ENCODE measurements at places on chromosomes 3 and 15. TPM values are rescaled to one million over a fixed set of nuclear protein-coding genes. Genes with fewer than 3 reads are reported as not detected.

Gene MTHFS
- total RNA-seq: 12.0 TPM

Gene HTR3E
- not detected for total RNA-seq

Gene ALCAM
- 13.6 TPM for total RNA-seq

Gene EPHB1
- 0.65 TPM for total RNA-seq

Gene LYSMD4
- total RNA-seq: 3.6 TPM

Gene CACNA1D
- total RNA-seq: 0.26 TPM

Gene HYPK
- 8.0 TPM for total RNA-seq

Gene IL12A
- 6.9 TPM for total RNA-seq

Gene XCR1
- not detected for total RNA-seq

Gene MST1R
- 3.1 TPM for total RNA-seq

Gene CNTN3
- 0.78 TPM for total RNA-seq

Gene SERPINI2
- not detected for total RNA-seq

Gene IL17RC
- total RNA-seq: 34.1 TPM

Gene SPATA12
- not detected for total RNA-seq

Gene RAMAC
- 15.7 TPM for total RNA-seq

Gene FAM3D
- total RNA-seq: not detected

Gene NUTM1
- total RNA-seq: not detected

Gene ITIH1
- total RNA-seq: not detected

Gene TRIM69
- total RNA-seq: 15.9 TPM

Gene CNTN4
- total RNA-seq: 2.3 TPM

Gene FRMD5
- 0.24 TPM for total RNA-seq

Gene VILL
- total RNA-seq: 5.5 TPM

Gene MAP1A
- 29.1 TPM for total RNA-seq

Gene ARL6IP5
- 179 TPM for total RNA-seq

Gene GOLGA8J
- not detected for total RNA-seq

Gene ECE2
- not detected for total RNA-seq

Gene C15orf61
- total RNA-seq: 3.2 TPM

Gene ZNF35
- total RNA-seq: 7.2 TPM

Gene CHRNA7
- 1.2 TPM for total RNA-seq

Gene AZI2
- total RNA-seq: 140 TPM

Gene ANKUB1
- total RNA-seq: not detected

Gene PRSS50
- total RNA-seq: not detected

Gene TRIM42
- not detected for total RNA-seq

Gene ITPKA
- total RNA-seq: 44.2 TPM

Gene CRYBG3
- 46.9 TPM for total RNA-seq

Gene FANCI
- 5.5 TPM for total RNA-seq

Gene CHRNA3
- total RNA-seq: not detected

Gene ZIC1
- not detected for total RNA-seq

Gene GP9
- total RNA-seq: not detected

Gene PIGZ
- total RNA-seq: 0.78 TPM

Gene PLA2G4F
- total RNA-seq: not detected

Gene CD200R1L
- total RNA-seq: not detected

Gene SLC22A13
- total RNA-seq: 1.6 TPM

Gene CPN2
- total RNA-seq: not detected

Gene RBPMS2
- total RNA-seq: not detected

Gene BFSP2
- total RNA-seq: not detected

Gene ARL8B
- total RNA-seq: 54.6 TPM

Gene EBLN2
- 1.2 TPM for total RNA-seq

Gene ADPRH
- total RNA-seq: 2.3 TPM

Gene ACAD11
- 17.3 TPM for total RNA-seq

Gene ASB14
- total RNA-seq: not detected

Gene CPEB1
- 8.6 TPM for total RNA-seq

Gene CACNA2D3
- not detected for total RNA-seq

Gene UROC1
- total RNA-seq: not detected

Gene HRH1
- total RNA-seq: 9.7 TPM

Gene TIPIN
- total RNA-seq: 8.9 TPM

Data from epithelial cell of alveolus of lung (primary cell).